Hematopoietic multipotent progenitor cell treated with erythropoietin and hydrocortisone succinate and interleukin-3 and kit ligand, for 15 days (in vitro differentiated cells): ENCODE measurements at places on chromosomes 1 and 21.

GRCh38 chr21:33869873-33870272 lies 45.7 kb downstream of the ATP5PO start:
- no peak for DNase-seq

DNA sequence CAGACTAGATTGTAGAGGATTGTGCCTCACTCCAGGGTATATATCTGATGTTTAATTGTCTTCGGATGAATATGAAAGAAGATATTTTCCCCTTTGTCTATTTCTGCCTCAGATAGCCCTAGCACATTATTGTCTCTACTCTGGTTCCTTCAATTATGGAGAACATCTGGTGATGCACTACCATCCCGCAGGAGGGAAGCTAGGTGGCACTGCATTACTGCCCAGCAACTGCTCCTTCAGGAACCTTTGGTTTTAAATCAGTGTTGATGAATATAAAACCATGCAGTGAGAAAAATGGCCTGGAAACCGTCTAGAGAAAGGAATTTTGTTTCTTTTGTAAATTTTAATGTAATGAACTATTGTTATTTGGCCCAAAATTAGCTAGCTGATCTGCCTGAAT lies 68.5 kb downstream of the GPR88 start:
- no peak for DNase-seq

GRCh38 chr1:87757676-87758075 lies 429.0 kb downstream of the LMO4 start:
- no peak for DNase-seq

DNA sequence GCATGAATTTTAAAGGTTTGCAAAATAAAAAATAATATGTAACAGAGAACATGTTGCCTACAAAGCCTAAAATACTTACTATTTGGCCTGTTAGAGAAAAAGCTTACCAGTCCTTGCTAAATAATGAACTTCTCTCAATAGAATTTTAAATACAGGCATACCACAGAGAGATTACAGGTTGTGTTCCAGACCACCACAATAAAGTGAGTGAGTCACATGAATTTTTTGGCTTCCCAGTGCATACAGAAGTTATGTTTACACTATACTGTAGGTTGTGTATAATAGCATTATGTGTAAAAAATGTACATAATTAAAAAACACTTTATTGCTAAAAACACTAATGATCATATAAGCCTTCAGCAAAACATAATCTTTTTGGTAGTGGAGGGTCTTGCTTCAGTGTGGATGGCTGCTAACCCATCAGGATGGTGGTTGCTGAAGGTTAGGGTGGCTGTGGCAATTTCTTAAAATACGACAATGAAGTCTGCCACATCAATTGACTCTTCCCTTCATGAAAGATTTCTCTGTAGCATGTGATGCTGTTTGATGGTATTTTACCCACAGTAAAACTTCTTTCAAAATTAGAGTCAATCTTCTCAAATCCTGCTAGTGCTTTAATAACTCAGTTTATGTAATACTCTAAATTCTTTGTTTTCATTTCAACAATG lies 48.6 kb downstream of the SCYL3 start:
- no peak for DNase-seq

DNA sequence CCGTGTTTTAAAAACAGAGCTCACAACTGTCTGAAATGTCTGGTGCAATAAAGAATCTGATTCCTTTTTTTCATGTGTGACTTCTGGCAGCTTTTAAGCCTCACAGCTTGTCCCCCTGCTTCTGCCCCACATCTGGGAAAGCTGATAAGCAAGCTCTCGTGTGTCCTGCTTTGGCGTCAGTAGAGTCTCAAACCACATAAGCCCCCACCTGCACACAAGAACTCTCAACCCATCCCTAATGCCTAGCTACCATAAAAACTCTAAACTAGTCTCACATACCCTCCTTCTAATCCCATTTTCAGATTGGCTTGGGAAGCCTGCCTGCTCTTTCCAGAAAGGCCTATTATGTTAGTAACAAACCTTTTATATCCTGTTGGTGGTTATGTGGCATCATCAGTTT lies 94.6 kb upstream of the DAB1 start:
- no peak for DNase-seq

DNA sequence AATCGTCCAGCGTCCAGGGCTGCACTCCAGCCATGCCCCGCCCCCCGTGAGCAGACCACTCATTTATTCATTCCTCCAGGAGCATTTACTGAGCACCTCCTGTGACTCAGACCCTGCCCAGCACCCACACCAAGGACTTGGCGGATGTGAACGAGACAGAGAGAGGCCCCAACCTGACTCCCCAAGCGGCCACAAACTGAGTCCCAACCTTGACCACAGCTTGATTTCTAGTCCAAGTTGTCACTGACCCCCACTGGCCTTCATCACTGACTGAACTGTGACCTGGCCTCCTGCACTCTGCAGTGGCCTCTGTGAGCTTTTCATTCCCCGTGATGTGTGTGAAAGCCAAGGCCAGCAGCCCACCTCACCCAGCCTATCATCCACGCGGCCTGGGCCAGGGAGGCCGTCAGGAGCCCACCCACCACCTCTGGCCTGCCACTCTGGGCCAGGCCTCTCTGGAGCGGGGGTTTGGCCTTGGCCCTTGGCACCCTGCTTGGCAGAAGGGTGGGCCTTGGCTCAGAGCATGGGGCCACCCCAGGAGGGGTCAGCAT lies 19.3 kb upstream of the RUNX3 start:
- no peak for DNase-seq

DNA sequence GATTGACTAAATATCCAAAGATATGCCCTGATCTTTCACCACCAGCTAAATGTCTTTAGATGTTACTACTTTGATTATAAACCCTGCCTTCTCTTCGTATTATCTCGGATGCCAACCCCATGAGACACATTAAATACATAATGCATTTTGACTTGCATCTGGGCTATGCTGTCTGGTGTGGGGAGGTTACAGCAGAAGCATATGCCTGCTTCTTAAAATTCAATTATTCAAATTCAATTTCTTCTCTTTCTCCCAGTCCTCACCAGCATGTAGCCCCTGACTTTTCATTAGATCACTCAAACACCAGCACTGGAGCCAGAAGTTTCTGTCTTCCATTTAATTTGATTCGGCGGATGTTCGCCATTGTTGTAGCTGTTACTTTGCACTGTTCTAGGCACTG lies 360.7 kb upstream of the CAMK1G start:
- no peak for DNase-seq

- DNase-seq: no peak
These were observed 19.7 kb downstream of the ARHGEF11 start for GRCh38 chr1:157025856-157026255.

GRCh38 chr21:20451046-20451445 lies 547.2 kb upstream of the NCAM2 start:
- no peak for DNase-seq
